NCI-H2081 treated with DMSO at 0.1 percent for 48 hours (cell line): ENCODE measurements at places on chromosomes 1 and 21.

GRCh38 chr1:168794057-168794456 is 65.1 kb upstream of the DPT start:
- DNase-seq, result no peak

DNA sequence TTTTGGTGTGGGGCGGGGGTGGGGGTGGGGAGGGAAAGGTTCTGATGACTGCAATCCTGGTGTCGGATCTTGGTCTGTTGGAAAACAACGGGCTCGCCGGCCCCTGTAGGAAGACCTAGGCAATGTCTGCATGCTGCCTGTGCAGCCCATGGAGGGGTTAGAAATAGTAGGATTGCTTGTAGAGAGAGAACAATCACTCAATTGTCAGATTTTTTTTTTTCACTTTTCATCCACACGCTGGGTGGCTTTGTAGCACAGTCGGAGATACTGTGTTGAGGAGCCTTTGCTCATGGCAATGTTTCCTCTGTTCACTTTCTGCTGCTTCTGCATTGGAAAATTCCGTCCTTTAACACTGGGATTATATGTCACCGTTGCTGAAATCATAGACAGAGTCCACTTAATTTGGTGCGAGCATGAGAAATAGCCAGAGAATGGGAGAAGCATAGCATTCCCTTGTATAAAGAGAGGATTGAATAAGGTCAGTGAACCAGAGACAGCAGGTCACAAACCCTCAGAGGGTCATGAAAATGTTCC is 107.5 kb downstream of the MRPS6 start:
- DNase-seq, result no peak

DNA sequence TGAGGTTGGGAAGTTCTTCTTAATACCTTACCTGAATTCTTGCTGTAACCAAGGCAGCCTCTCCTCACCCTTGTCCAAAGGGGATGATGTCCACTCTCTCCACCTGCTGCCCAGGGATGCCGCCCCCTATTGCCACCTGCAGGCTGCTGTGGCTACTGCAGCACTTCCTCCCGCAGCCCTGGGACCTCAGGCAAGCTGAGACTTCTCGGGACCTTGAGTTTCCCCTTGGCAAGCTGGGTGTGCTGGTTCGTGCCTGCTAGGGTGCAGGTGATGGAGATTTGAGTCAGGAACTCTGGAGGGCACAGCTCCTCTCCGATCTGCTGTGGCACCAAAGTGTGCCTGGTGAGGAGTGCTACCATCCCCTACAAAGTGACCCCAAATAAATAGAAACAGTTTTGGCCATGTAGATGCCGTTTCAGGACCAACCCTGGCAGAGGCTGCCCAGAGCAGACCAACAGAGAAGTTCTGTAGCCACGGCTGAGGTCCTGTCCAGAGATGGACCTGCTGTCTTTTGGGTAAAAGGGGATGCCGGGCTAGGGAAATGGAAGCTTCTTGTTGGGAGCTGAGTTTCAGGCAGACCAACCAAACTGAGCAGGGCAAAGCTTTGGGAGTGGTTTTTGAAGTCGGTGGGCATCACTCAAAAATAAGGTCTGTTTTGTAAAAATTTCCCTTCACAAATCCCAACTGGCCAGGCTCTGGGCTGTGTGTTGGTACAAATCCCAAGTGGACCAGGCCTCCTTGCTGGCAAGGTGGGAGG is 31.7 kb downstream of the RUNX3 start:
- DNase-seq, result no peak

DNA sequence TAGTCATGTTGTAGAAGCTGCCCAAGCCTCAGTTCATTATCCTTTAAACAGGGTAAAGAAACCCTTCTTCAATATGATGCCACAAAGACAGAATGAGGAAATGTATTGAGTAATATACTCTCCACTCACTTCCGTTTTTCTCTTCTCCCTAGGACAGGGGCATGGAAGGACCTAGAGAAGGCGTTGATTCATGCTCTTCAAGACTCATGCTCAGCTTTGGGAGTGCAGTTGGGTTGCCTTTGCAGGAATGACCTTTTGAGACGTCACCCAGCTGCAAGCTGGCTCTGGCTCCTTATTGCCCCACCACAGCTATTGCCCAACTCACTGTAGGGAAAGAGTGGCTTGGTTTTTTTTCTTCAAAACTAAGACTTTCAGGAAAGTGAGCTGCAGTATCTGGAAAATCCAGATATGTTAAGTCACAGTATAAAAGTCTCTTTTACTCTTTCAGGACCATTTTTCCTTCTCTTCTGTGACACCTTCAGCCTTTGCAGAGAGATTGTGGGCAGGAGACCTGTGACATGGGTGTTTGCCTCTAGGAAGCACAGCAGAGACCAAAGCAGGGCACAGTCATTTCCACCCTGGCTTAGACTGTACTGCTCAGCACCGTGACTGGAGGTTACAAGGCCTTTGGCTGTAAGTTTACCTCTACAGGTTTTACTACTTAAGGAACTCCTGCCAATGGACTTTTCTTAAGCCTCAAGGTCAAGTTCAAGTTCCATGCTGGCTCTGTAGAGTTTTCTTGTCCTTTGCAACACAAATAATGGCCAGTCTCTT is 39.5 kb downstream of the XCL2 start:
- no peak for DNase-seq

DNA sequence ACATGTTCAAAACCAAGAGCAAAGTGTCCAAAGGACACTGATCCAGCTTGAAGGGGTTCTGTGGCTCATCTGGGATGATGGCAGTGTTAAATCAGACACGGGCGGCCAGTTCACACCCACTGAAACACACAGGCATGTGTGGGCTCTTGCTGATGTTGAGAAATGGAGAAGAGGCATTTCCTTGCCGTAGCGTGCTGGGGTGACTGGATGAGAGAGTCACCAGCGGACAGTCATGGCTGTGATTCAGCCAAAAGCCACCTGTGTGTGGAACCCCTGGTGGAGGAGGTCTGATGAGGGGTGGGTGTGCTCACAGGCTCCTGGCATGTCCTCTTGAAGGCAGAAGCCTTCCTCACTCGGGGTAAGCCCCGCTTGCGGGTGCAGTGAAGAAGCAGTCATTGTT is 7.2 kb downstream of the C1orf35 start:
- DNase-seq, result no peak

GRCh38 chr21:40912375-40912774 is 65.4 kb upstream of the DSCAM start:
- no peak for DNase-seq

GRCh38 chr1:172654535-172654934 is 4.4 kb upstream of the FASLG start:
- DNase-seq, result no peak

- no peak for DNase-seq
These were observed 34.6 kb downstream of the OLFML2B start for GRCh38 chr1:161989108-161989507.

GRCh38 chr1:43871181-43871910 is 62.3 kb upstream of the ARTN start:
- DNase-seq, result no peak

DNA sequence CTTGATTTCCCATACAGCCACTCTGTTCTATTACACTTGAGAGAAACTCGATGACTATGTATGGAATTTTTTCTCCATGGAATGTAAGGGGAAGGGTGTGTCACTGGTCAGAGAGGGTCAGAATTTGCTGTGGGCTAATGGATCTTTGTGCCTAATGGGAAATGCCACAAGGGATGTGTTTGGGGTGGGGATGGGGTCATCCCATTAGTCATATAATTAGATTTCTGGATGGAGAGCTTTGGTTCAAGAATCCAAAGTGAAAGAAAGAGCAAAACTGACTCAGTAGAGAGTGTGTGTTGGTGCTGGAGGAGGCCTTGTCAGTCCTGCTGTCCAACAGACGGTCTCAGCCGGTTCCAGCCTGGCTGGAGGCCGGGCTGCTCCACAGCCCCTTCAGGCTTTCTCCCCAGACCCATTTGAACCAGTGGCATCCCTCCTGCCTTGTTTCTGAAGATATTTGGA is 86.4 kb downstream of the LAMC2 start:
- no peak for DNase-seq

DNA sequence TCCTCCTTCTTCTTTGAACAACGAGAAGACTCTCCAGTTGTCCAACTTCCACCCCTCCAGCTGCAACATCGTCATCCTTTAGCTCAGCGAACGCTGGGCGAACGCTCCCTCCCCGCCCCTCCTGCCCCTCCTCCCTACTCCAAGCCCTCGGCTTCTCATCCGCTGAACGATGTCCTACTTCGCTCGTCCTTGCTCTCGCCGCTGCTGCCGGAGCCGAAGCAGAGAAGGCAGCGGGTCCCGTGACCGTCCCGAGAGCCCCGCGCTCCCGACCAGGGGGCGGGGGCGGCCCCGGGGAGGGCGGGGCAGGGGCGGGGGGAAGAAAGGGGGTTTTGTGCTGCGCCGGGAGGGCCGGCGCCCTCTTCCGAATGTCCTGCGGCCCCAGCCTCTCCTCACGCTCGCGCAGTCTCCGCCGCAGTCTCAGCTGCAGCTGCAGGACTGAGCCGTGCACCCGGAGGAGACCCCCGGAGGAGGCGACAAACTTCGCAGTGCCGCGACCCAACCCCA is at the start of gene BCAN:
BCAN (plus strand) TSS at position 357 of the 504 bp plus-strand sequence. CDS start 3,938 bp downstream, outside the sequence.
- DNase-seq, result no peak

GRCh38 chr1:36924282-36924811 is 110.0 kb downstream of the GRIK3 start:
- no peak for DNase-seq

DNA sequence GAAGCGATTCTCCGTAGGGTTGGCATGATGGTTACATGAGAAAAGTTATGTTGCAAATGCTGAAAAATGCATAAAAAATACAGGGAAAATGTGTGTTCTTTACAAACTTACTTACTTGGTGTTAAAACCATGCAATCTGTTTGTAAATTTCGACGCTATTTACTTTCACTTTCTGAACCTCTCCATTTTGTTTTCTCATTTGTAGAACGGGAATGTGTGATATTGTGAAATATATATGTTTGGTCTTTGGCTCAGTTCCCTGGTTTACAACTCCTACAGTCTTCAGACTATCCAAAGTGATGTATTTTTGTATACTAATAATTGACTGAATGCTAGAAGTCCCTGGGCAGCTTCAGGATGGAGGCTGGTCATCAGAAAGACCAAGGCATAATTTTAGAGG is 982.3 kb downstream of the ADGRL2 start:
- DNase-seq, result no peak

DNA sequence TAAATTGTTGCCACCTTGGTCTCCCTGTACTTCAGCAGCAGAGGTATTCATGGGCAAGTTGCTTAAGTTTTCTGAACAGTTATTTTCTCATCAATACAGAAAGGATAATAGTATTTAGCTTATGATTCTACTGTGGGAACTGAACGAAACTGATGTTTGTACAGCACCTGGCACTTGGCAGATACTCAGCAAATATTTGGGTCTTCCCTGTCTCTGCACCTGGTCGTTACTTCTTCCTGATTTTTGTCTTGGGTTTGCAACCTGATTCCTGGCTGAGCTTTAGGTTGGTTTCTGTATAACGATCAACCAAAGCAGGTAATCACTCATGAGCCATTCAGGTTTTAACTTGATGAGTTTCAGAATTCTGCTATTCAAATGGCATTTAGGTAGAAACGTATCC is 490.6 kb downstream of the KIF26B start:
- DNase-seq, result no peak

- DNase-seq, result no peak
These were observed 7.1 kb downstream of the PHLDA3 start for GRCh38 chr1:201461645-201462441.

DNA sequence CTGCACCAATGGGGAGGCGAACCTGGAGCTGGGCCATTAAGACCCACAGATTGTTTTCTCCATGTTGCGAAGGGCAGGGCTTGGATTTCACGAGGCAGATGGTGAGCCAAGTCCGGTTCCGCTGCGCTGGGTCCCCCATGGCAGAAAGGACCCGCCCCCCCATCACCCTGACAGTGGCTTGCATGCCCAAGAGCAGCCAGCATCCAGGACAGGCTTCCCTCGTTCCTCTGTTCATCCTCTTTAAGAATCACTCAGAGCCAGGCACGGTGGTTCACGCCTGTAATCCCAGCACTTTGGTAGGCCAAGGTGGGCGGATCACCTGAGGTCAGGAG is 15.8 kb upstream of the NPHP4 start:
- DNase-seq, result no peak

GRCh38 chr1:65166572-65167305 is 18.7 kb downstream of the AK4 start:
- DNase-seq, result no peak

GRCh38 chr1:199172171-199173124 is 533.6 kb downstream of the PTPRC start:
- no peak for DNase-seq

DNA sequence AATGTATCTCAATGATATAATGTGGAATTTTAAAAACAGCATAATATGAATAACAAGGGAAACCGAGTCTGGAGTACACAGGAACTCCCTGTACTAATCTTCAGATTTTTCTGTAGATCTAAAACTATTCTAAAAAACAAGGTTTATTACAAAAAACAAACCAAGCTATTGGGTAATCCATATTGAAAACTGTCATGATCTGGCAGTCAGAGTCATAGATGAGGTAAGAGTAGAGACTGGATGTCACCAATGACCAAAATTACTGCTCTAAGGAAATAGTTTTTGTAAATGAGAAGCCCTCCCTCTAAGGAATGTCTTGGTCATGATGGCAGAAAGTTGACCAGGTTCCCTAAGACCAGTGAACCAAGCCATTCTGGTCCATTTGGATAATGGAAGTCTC is 2.4 kb upstream of the SPOCD1 start:
- DNase-seq, result no peak

DNA sequence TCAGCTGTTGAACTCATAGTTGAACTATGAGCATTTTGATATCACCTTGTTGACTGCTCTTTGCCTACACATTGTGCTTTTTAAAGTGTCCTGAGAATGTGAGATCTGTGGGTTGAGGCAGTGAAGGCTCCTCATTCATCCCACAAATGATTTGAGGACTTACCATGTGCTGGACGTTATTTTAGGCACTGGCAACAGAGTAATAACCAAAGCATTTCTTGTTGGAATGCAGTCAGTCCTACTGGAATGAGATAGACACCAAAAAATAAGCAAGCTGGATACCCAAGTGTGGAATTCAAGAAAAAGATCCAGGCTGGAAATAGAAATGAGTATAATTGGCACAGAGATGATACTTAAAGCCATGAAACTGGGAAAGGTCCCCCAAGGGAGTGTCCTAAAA is 73.4 kb downstream of the ZP4 start:
- DNase-seq, result no peak

GRCh38 chr1:164863056-164863455 is 304.1 kb downstream of the PBX1 start:
- DNase-seq, result no peak

GRCh38 chr21:28537371-28538079 is 455.2 kb downstream of the LTN1 start:
- no peak for DNase-seq

DNA sequence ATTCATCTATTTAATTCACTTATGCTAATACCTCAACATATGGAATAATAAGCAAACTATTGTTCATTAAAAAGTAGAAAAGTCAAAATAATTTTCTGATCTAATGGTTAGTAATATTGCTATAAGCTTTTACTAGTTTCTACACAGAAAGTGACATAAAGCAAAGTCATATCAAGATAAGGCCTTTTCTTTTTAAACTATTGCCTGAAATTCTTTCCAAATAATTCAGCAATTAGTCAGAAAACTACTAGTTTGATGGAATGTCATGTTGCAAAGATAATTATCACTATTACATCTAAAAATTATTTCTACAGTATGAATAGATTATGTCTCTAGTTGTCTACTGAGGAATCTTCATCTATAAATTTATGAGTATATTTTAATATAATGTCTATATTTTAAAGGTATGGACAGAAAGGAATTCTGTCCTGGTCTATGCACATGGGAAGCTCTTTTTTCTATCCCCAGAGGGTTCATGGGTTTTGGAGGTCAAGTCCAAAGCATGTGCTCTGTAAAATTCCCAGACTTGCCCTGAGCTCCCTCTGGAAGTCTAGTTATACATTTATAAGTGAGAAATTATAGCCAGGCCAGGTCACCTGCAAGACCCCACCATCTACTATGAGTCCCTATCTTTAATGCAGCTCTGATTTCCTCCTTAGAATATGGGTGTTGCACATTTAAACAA is 84.6 kb upstream of the DPYD start:
- DNase-seq, result no peak
